Gastrocnemius medialis (tissue), 4 donors: ENCODE measurements at places on chromosomes 16 and 17.

DNA sequence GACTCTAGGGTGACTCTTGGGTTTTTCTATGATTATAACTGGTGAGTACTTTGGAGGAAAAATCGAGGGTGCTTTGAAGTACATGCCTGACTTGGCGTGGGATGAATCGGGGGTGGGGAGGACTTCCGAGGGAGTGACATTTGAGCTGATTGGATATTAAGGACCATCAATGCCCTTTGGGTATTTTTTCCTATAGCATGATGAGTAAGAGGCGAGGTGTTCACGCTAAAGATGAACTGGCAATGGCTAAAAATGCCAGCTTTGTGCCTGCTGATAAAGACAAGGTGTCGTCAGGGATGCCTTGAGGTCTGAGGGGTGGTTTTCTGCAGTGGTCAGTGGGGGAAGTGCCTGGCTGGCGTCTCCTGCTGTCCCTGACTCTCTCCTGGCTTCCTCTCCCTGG is 25.3 kb downstream of the USP43 start:
- no peak for DNase-seq

DNA sequence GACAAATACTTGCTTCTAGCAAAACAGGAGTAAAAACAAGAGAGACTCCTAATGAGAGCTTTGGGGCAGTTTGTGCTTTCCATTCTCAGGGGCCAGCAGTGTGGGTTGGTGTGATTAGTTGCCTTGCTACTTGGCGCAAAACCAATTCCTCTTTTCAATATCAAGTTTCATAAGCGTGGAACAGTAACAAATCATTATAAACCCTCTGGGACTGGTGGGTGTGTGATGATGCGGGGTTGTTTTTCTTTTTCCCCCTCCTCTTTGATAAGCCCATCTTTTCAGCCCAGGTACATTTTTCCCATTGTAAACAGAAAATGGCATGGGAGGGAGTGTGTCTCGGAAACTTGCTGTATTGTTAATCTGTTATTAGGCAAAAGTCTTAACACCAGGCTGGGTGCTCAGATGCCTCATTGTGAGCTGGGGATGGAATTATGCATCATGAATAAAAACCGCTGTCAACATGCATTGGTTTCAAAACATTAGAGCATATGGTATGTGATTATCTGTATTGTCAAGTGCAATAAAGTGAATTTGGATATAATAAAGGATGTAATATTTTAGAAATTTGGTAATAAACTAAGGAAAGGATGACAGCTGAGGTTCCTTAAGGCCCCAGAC is 166.4 kb downstream of the CCDC182 start:
- no peak for DNase-seq

DNA sequence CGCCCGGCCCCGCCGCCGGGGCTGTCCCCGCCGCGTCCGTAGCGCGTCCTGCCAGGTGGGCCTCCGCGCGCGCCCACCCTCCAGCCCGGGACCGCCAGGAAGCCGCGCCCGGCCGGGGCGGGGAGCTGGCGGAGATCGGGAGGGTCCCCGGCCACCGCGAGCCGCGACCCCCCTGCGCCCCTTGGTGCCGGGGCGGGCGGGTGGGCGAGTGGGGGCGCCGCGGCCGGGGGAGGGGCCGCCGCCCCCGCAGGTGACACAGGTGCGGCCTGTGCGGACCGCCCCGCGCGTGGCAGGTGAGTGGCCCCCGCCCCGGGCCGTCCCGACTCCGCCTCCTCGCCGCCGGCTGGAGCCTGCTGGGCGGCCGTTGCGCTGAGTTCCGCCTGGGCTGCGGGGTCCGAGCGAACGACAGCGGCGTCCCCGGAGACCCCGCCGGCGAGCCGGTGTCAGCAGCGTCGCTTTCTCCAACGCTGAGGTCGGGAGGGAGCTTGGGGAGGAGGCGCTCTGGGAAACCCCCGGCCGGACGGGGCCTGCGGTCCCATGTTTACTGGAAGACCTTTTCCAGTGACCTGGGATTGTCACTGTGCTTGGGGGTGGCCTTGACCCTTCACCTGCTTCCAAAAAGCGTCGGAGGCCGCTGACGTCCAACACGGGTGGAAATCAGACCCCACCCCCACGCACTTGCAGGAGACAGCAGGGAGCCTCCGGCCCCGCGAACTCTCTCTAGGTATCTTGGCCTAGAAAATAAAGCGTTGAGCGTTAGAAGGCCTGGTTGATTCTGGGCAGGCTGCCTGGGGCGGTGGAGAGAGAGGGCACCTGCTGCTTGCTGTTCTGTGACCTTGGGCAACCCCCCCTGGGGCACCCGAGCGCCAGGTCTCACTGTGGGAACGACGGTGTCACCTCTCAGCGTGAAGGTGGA is 542 bp downstream of the KLHL36 start:
- DNase-seq = no peak

DNA sequence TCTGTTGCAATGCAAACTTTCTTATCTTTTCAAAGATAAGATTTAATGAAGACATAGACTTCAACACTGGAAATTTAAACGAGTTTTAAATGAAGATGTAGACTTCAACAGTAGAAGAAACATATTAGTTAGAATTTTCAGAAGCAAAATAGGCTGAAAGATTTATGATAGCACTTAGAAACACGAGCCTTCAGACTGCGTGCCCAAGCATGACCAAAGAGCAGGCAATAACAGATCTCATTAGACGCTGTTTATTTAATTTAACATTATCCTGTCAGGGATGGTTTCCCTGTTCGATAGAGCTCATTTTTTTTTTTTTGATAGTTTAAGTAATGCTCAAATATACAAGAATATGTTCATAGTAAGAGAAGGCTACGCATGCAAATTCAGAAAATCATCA is 604.7 kb upstream of the SOX9 start:
- no peak for DNase-seq

DNA sequence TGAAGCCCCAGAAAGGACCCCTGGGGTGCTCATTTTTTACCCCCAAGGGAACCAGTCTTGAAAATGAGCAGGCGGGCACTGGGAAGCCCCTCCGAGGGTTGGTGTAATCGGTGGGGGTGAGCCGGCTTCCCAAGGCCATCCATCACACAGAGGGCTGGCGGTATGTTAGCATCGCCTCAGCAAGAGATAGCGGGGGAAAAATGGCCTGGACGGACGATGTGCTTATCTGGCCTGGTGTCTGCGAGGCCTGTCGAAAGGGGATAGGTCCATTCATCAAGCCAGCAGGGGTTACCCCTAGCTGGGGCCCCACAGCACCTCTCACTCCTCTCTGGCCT is 188.9 kb downstream of the IRF8 start:
- no peak for DNase-seq

- peak; percentile 29 for DNase-seq
Measured at GRCh38 chr17:43907998-43908721, 824 bp upstream of the MPP2 start.

DNA sequence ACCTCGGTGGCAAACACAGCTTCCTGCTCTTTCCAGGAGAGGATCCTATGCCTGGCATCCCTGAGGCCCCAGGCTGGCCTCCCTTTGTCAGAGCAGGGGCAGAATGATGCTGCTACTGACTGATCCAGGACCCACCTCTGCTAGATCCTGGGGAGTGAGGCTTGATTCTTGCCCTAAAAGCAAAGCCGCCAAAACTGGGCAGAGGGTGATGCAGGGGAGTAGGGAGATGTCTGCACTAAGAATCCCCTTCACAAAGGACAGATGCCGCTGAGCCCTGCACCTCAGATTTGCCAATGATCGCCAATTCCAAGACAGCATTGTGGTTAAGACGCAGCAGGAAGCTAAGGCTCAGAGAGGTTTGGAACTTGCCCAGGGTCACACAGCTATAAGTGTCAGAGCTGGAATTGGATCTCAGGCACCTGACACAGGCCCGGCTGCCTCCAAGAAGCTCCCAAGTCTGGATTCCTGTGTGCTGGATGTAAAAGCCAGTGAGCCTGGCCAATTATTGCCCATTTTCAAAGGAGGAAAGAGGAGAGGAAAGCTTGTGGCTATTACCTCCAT is 60.7 kb upstream of the TNRC6C start:
- no peak for DNase-seq

DNA sequence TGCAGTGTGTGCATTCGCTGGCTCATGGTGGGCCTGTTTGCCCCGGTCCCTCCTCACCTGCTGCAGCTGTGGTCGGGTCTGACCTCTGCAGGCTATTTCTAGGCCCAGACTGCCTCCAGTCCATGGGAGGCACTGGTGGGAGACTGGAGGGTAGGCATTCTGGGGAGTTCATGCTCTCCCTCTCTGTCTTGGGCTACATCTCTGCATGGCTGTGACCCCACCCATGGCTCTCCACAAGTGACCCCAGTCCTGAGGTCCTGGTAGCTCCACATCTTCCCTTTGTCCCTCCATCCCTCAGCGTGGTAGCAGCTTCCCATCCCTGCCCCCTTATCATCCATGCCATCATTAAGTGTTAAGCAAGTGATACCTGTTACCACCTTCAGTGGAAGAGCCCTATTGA is 107.8 kb upstream of the SEC14L1 start:
- DNase-seq = no peak
